ENCODE measurements at places on chromosomes 5 and 9. TPM values are rescaled to one million over a fixed set of nuclear protein-coding genes. Genes with fewer than 3 reads are reported as not detected.

Gene CDH10
- not detected for polyA plus RNA-seq

Gene ENDOG
- 24.7 TPM for polyA plus RNA-seq

Gene KIF24
- polyA plus RNA-seq = not detected

GRCh38 chr5:110909950-110910349, 161.6 kb upstream of the TSLP start:
- no peak overlapping the region for H3K27ac ChIP-seq
- H3K36me3 ChIP-seq = no peaks in the 10 kb centered on the region
- no peaks in the 10 kb centered on the region for H3K27me3 ChIP-seq
- no peak overlapping the region for H3K4me3 ChIP-seq
- no peaks in the 10 kb centered on the region for H3K4me1 ChIP-seq

- no peaks in the 10 kb centered on the region for H3K4me1 ChIP-seq
- no peaks in the 10 kb centered on the region for H3K36me3 ChIP-seq
Measured at GRCh38 chr5:145090115-145090514, 745.0 kb downstream of the PRELID2 start.

DNA sequence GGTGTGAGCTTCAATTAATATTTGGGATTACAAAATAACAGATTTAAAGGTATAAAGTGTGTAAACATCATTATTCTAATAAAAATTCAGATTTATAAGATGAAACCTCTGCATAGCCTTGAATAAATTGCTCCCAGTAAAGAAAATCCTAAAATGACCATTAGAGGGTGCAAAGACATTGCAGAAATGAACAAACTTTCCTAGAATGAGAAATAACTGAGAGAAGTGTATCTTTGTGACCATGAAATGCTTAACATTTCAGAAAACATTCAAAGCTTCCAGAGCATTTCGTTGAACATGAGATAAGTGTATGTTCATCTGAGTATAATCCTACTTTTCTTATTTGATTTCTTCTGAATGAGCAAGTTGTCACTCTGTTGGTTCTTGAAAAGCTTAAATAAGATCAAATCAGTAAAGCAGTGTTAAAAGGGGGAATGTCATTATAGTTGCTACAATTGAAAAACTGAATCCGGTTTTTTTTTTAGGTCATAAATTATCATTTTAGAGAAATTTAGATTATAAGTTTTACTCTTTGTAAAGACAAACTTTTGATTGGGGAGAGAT, 24.7 kb upstream of the NUDT12 start:
- H3K4me1 ChIP-seq = no peaks in the 10 kb centered on the region
- H3K36me3 ChIP-seq = no peaks in the 10 kb centered on the region
- H3K4me3 ChIP-seq = no peak overlapping the region
- no peak overlapping the region for H3K27ac ChIP-seq

DNA sequence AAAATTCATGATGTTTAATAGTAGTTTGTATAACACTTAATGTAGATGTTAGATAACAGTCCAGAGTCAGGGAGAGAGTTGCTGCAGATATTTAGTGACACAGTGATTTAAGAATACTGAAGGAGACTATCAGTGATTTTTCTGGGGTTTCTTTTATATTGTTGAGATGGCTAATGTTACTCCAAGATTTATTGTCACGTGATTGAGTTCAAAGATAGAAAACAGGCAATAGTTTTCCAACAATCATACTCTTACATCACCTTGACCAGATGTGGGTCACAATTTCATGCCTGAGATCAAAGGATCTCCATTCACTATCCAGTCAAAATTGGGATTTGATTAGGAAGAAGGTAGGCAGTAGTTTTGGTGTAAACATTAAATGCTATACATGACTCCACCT, 580.0 kb upstream of the ARRDC3 start:
- H3K4me1 ChIP-seq = no peaks in the 10 kb centered on the region
- H3K4me3 ChIP-seq = no peak overlapping the region
- H3K27ac ChIP-seq = no peak overlapping the region
- no peaks in the 10 kb centered on the region for H3K36me3 ChIP-seq
- no peak for DNase-seq

GRCh38 chr9:125750627-125751011, 3.4 kb downstream of the PBX3 start:
- no peaks in the 10 kb centered on the region for H3K36me3 ChIP-seq
- peaks cover 13% of the 10 kb centered on the region for H3K27me3 ChIP-seq
- DNase-seq = no peak
- peaks cover 37% of the 10 kb centered on the region for H3K4me1 ChIP-seq
- no peak overlapping the region for H3K4me3 ChIP-seq

GRCh38 chr5:137217599-137218200, 281.4 kb downstream of the SPOCK1 start:
- H3K27me3 ChIP-seq = peaks cover 5% of the 10 kb centered on the region
- no peaks in the 10 kb centered on the region for H3K36me3 ChIP-seq
- DNase-seq = no peak
- H3K4me1 ChIP-seq = no peaks in the 10 kb centered on the region

Data from immature natural killer cell (primary cell).